ENCODE measurements at places on chromosomes 5 and 9. TPM values are rescaled to one million over a fixed set of nuclear protein-coding genes. Genes with fewer than 3 reads are reported as not detected.

- no peak for DNase-seq
Observed at GRCh38 chr9:129880654-129881546, 45.6 kb downstream of the USP20 start.

Gene ARHGEF39
- 3.0 TPM for total RNA-seq

Gene ZNF300
- 5.7 TPM for total RNA-seq

DNA sequence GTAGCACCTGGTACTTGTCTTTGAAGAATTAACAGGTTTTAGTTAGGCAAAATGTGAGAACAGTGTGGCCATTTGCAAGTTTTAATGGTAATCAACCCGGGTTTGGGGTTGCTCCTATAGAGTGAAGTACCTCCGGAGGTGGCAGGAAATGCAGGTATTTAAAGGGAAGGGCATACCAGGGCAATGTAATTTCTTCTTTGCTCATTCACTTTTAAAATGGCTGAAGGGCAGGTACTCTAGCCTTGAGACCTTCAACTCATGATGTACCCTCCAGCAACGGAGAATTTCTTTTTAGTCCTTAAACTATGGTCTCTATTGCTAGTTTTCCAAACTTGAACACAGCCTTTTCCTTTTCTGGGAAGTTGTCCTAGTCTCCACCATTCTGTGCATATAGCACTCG is 1.3 kb upstream of the HSPA4 start:
- no peak for DNase-seq

DNA sequence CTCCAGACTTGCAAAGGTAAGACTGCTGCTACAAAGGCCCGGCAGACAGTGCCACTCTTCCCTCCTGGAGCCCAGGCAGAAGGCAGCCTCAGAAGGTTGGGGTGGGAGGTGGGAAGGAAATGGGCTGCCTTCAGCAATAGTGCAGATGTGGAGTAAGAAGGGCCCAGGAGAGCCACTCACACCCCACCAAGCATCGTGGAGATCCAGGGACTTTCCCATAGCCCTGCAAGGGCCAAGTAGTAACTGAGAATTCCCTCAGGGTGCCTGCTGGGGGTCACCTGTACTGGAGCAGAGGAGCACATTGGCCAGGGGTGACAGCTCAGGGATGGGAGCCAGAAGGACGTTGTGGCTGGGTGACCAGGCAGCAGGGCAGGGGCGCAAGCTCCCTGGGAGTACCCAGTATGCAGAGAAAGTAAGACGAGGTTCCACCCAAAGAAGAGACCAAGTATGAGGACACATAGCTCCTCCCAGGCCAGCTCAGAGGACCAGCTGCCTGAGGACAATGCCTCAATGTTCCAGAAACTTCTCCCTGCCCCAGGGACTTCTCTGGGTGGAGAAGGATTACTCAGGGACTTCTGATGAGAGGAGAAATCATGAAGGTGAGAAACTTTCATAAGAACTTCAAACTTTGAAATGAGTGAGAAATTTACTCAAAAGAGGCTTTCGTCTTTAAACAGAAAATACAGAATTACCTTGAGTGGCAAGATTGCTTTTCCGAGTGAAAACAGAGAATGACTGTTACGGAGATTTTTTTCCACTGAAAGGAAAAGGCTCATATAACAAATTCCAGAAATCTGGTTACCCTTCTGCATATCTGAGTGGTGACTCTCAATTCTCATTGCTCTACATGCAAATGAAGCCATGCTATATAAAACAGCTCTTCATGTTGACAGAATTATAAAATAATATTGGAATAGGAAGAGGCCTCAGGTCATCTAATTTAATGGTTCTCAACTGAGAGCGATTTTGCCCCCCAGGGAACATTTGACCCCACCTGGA is 87.9 kb upstream of the TRIO start:
- peak; percentile 69 for DNase-seq
